ENCODE measurements at places on chromosomes 3 and 15.

DNA sequence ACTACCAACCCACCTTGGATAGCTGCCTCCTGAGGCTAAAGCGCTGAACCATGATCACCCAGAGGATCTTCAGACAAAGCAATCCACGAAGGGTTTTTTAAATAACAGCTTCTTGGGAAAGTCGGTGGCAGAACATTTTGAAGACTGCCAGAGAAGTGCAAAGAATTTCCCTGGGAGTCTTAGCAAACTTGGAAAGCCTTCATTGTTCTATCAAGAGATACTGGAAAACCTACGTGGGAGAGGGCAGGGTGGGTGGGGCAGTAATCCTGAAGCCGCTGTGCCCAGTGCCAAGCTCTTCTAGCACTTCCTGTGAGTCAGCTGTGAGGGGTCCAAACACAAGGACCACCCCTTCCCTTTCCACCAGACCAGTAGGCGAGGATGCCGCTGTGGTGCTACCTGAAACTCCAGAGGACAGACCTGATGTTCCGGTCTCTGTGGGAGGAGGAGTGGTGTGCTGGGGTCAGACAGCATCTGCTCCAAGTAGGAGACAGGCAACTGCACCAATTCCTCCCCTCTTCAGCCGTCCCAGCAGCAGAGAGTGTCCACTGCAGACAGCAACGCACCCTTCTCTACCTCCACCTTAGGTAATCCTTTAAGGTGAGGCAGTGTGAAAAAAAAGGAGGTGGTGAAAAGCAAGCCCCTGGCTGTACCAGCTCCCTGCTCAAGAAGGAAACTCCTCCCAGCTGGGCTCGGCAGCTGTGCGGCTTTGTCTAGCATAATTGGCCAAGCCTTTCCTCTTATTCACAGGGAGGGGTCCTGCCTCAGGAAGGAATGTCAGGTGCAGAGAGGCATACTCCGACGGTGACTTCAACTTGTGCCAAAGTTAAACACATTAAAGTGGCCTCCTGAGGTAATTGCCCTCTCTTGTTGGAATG lies 99.0 kb downstream of the TMCC1 start:
- no peak for DNase-seq

- DNase-seq, result no peak
Observed at GRCh38 chr3:43894176-43895049, 203.7 kb downstream of the ABHD5 start.

- no peak for DNase-seq
Observed at GRCh38 chr3:59486520-59486919, 436.7 kb upstream of the CFAP20DC start.

- no peak for DNase-seq
Observed at GRCh38 chr3:16466822-16467221, 46.7 kb downstream of the RFTN1 start.

- DNase-seq, result no peak
Observed at GRCh38 chr3:24359645-24360462, 134.8 kb downstream of the THRB start.

DNA sequence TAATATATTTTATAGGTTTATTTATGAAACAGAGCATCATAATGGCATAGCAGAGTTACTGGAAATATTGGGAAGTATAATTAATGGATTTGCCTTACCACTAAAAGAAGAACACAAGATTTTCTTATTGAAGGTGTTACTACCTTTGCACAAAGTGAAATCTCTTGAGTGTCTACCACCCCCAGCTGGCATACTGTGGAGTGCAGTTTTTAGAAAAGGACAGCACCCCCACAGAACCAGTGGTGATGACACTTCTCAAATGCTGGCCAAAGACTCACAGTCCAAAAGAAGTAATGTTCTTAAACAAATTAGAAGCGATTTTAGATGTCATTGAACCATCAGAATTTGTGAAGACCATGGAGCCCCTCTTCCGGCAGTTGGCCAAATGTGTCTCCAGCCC lies 58.1 kb downstream of the DNAH1 start:
- DNase-seq, result no peak

GRCh38 chr15:98872774-98873173 lies 134.8 kb downstream of the PGPEP1L start:
- no peak for DNase-seq

DNA sequence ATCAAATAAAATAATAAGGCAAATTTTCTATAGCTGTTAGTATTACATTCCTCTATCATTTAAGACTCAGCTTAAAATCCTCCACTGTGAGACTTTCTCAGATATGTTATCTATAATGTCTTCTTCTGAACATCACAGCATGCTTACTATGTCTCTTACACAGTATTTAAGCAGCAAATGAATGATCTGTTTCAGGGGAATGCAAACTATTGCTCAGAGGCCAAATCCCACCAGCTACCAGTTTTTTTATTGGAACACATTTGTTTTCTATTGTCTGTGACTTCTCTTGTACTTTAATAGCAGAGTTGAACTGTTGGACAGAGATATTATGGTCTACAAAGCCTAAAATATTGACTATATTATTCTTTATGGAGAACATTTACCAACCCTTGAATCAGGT lies 59.6 kb downstream of the C3orf38 start:
- no peak for DNase-seq

GRCh38 chr15:96460106-96460505 lies 129.6 kb downstream of the NR2F2 start:
- DNase-seq, result no peak

- DNase-seq, result no peak
Observed at GRCh38 chr3:22262386-22262785, 511.4 kb upstream of the ZNF385D start.

DNA sequence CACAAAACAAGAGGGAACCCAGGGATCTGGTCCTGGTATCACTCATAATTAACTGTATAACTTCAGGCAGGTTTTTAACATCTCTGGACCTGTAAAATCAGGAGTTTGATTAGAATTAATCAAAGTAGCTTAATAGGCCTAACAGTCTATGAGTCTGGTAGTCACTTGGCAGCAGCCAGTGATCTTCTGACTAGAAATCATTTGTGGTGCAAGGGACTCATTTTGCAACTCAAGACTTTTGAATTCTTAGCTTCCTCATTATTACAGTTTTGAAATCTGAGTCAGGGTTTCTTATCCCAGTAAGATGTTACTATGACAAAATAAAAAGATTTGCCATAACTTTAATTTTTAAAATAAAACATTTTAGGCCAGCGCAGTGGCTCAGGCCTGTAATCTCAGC lies 70.8 kb downstream of the TMCC1 start:
- no peak for DNase-seq

- DNase-seq, result no peak
Observed at GRCh38 chr15:61511089-61511488, 282.0 kb upstream of the RORA start.

GRCh38 chr3:128195369-128195768 lies 42.1 kb downstream of the EEFSEC start:
- DNase-seq, result no peak

GRCh38 chr3:158264894-158265293 lies 155.0 kb downstream of the RSRC1 start:
- no peak for DNase-seq

DNA sequence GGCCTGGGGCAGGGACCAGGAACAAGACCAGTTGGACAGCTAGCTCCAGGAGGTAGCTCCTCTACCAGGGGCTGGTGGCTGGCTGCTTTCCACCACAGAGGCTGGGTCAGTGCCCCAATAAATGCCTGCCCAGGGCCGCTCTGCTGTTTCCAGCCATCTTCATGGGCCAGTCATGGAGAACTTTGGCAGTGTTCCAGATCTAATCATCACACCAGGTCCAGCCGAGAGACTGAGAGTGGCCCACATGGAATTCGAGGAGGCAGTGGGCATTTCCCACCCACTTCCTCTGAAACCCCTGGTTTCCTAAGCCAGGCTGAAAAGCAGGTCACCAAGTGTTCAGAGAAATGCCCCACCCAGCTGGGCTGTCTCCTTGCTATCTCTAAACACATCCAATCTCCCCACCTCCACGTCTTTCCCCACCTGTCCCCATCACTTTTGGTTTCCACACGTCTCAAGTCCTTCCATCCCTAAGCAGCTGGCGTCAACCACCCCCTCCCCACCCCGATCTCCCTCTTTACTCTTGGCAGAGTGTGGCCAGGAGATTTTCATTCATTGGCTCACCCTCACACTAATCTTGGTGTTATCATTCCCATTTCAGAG lies 190.0 kb upstream of the LINGO1 start:
- no peak for DNase-seq
